ENCODE measurements at places on chromosomes 7 and 10.

GRCh38 chr10:38003588-38003987 lies 6.9 kb upstream of the ZNF33A start:
- no peak for DNase-seq

GRCh38 chr7:149431486-149432120 lies 29.3 kb downstream of the ZNF777 start:
- no peak for DNase-seq

DNA sequence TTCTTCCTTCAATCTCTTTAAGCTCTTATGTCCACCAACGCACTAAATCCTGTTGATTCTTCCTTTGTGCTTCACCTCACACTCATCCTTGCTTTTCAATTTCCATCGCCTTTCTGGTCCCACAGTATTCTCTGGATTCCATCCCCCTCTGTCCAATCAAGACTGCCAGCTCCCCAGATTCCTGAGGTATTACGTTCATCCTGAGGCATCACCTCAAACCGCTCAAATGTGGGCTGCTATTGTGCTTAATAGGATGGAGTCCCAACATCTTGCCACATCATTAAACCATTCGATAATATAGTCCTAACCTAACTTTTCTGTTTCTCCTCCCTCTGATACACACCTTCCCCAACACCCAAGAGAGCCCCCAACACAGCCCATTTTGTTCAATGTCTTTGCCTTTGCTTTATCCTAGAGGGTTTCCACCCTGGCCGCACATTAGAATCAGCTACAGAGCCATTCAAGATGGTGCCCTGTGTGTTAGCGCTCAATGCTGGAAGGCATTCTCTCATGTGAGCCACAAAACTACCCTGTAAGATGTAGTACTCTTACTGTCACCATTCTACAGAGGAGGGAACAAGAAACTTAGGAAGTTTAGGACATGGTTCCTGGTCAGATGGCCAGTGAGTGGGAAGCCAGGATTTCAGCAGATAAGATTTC lies 79.5 kb upstream of the LEP start:
- no peak for DNase-seq

DNA sequence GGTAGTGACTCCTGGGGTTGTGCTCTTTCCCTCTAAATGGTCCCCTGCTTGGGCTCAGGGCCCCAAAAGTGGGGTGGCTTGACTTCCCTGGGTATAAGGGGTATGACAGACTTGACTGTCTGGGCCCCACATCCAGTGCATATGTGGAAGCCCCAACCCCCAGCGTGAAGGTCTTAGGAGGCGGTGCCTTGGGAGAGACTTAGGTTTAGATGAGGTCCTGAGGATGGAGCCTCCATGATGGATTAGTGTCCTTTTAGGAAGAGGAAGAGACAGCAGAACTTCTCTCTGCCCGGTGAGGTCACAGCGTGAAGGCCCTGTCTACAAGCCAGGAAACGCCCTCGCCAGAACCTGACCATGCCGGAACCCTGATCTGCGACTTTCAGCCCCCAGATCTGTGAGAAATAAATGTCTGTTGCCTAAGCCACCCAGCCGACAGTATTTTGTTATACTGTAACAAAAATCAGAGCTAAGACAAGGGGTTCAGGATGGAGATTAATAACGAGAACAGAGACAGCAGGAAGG lies 23.8 kb downstream of the PODXL start:
- DNase-seq = no peak

- no peak for DNase-seq
Measured at GRCh38 chr7:99623091-99623693, 6.4 kb downstream of the ZSCAN25 start.

DNA sequence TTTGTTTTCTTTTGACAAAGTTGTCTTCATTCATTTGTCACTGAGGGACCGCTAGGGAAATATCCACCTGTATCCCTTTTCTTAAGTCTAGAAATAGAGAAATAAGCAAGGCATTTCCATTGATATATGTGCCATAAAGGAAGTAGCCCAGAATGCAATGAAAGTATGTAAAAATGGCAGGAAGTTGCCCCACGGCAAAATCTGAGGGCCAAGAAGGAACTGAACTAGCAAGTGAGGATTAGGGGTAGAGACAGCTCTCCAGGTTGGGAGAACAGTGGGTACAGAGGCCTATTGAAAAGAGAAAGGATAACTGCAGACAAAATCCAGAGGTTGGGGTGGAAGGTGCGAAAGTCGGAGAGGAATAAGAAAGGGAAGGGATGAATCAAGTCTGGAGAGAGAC lies 56.6 kb upstream of the TOMM7 start:
- no peak for DNase-seq

GRCh38 chr10:63708421-63708820 lies 187.2 kb downstream of the REEP3 start:
- no peak for DNase-seq

GRCh38 chr7:45601094-45601493 lies 26.9 kb downstream of the ADCY1 start:
- no peak for DNase-seq

- no peak for DNase-seq
Measured at GRCh38 chr10:14736043-14736442, 38.7 kb downstream of the FAM107B start.

DNA sequence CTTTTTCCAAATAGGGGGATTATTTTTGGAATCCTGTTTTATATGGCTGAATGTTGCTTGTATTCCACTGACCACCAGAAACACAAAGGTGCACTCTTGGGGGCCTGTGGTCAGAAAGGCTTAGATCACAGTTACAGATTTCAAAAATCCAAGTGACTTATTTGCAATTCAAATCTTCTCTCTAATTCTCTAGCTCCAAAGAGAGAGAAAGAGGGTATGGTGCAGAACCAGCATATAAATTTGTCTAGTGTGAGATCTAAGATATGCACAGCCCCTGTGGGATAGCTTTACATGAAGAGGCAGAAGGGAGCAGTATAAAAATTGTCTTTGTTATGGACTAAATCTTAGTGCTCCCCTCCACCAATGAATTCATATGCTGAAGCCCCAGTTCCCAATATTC lies 1121.7 kb upstream of the CELF2 start:
- no peak for DNase-seq

GRCh38 chr7:153675131-153675530 lies 377.1 kb upstream of the DPP6 start:
- no peak for DNase-seq

DNA sequence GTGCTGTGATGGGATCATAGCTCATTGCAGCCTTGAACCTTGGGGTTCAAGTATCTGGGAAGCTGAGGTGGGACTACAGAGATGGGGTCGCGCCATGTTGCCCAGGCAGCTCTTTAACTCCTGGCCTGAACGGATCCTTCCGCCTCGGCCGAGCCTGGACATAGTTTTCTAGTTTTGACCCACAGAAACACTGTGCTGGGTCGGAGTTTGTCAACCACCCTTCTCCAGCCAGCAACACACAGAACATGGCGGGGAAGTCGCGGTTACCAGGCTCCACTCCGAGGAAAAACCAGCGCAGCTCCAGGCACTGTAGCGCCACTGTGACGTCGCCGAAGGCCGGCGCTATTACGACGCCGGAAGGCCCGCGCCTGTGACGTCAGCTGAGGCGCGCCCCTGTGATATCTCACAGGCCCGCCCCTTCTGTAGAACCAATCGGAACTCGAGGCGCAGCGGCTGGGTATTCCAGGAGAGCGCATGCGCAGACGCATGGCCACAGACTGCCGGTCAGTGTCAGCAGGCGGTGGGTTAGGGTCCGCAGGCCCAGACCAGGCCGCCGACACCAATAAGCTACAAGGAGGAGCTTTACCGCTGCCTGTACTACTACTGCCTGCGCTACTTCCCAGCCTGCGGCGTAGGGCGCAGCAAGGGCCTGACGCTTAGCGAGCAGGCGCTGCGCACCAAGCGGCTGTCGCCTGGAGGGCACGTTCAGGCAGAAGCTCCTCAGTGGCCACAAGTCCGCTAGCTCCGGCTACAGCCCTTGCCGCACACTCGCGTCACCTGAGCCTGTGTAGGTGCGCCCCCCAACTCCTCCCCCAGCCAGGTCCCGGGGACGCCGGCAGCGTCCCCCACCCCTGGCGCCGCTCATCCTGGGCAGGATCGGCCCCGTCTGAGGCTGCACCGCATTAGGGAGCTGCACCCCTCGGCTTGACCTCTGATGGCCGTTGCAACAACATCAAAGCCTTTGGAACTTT lies 135.2 kb upstream of the KCTD7 start:
- peak; percentile 97 for DNase-seq

GRCh38 chr10:36116731-36117130 lies 474.6 kb upstream of the FZD8 start:
- DNase-seq = no peak

GRCh38 chr7:36275735-36276284 lies 113.9 kb upstream of the ANLN start:
- no peak for DNase-seq

DNA sequence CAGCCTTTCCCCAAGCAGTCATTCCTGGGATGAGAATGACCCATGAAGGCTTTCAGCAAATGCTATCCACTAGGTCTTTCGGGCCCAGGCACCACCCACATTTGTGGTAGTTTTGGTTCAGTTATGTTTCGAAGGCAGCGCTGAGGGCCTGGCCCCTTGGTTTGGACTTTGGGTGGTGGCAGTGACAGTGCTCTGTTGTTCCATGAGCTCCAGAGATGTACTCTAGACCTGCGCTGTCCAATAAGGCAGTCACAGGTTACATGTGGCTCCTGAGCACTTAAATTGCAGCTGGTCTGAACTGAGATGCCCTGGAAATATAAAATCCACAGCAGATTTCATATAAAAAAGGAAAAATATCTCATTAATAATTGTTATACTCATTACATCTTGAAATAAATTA lies 209.6 kb downstream of the CCSER2 start:
- no peak for DNase-seq

DNA sequence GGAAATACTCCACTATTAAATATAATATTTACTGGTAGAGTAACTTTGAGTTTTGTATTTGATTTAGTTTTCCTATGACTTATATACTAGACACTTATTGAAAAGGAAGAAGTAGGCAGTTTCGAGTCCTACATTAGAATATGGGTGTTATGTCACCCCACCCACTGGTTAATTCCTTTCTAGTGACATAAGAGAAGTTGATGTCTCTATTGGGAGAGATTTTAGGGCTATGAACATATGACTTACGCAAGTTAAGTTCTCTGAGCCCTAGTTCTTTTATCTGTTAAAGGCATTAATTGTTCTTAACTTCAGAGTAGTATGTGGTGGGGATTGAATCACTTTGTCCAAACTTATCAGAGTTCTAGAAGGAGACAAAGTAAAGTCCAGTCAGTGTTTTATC lies 30.5 kb downstream of the CPED1 start:
- DNase-seq = no peak

- no peak for DNase-seq
Measured at GRCh38 chr10:30456266-30456665, 22.3 kb downstream of the MAP3K8 start.

GRCh38 chr7:21412410-21412851 lies 15.5 kb upstream of the SP4 start:
- no peak for DNase-seq

DNA sequence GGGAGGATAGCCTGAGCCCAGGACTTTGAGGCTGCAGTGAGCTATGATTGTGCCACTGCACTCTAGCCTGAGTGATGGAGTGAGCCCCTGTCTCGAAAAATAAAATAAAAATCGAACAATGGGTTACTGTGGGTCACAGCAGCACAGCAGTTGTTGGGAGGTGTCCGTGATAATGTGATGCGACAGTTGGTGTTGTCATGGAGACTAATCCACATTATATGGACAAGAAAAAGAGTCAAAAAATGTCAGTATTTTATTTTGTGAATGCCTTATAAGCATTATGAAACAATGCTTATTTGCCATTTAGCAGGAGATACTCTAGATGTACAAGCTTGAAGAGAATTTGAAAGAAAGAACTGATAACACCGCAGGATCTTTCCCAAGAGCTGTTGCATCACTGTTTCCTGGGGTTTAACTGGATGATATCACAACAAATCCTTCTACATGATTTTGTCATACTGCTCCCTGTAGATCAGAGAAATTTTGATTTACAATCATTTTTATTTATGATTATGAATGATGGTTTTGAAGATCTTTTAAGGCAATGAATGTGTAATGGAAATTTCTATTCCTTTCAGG lies 195.4 kb downstream of the BAMBI start:
- DNase-seq = no peak

GRCh38 chr10:24873281-24873683 lies 79.1 kb downstream of the PRTFDC1 start:
- no peak for DNase-seq

GRCh38 chr10:78543749-78544362 lies 510.2 kb downstream of the RPS24 start:
- DNase-seq = peak; percentile 40

All from nephron progenitor cell (in vitro differentiated cells).